Osteoblast (primary cell): ENCODE measurements at places on chromosomes 7 and 10. TPM values are rescaled to one million over a fixed set of nuclear protein-coding genes. Genes with fewer than 3 reads are reported as not detected.

The ADCK2 gene
- total RNA-seq: 25.3 and 28.6 TPM in 2 replicates

The IKZF1 gene
- under 0.01 TPM in 1 of 2 replicates, not detected in the other for total RNA-seq

The SCRN1 gene
- total RNA-seq: 45.6 and 50.1 TPM in 2 replicates

The CADPS2 gene
- 21.7 and 26.2 TPM in 2 replicates for total RNA-seq

The PAOX gene
- total RNA-seq: 5.9 and 7.6 TPM in 2 replicates

The FRMD4A gene
- total RNA-seq: 41.3 and 42.4 TPM in 2 replicates

The AZGP1 gene
- not detected in 2 replicates for total RNA-seq

The METTL27 gene
- 8.7 and 8.8 TPM in 2 replicates for total RNA-seq

The CDHR1 gene
- total RNA-seq: under 0.01 TPM in 1 of 2 replicates, not detected in the other

The FBXL13 gene
- total RNA-seq: 2.1 and 2.2 TPM in 2 replicates

The HDAC9 gene
- 11.2 and 21.7 TPM in 2 replicates for total RNA-seq

The HGF gene
- 41.3 and 69.8 TPM in 2 replicates for total RNA-seq

The TDRD1 gene
- total RNA-seq: 0.59 and 0.72 TPM in 2 replicates

The PRKAG2 gene
- 20.6 TPM in 2 replicates for total RNA-seq

The NUDT13 gene
- 1.8 and 2.1 TPM in 2 replicates for total RNA-seq

The BTAF1 gene
- 47.4 and 51.0 TPM in 2 replicates for total RNA-seq

The EGFR gene
- 104 and 110 TPM in 2 replicates for total RNA-seq

The NUTM2A gene
- 0.59 and 0.72 TPM in 2 replicates for total RNA-seq

The ANK3 gene
- 44.5 and 58.0 TPM in 2 replicates for total RNA-seq

The IL6 gene
- 37.4 and 52.8 TPM in 2 replicates for total RNA-seq

The CPVL gene
- 0.36 TPM in 1 of 2 replicates, not detected in the other for total RNA-seq

The C10orf90 gene
- 0.59 and 0.72 TPM in 2 replicates for total RNA-seq

The ANXA8L1 gene
- total RNA-seq: 0.29 and 0.36 TPM in 2 replicates

The PLOD3 gene
- total RNA-seq: 78.7 and 81.8 TPM in 2 replicates

The BEND7 gene
- 9.0 and 10.6 TPM in 2 replicates for total RNA-seq

The ZNF503 gene
- total RNA-seq: 18.5 and 19.4 TPM in 2 replicates

The LRMDA gene
- total RNA-seq: 17.1 and 18.5 TPM in 2 replicates
